Endodermal cell (in vitro differentiated cells): ENCODE measurements at places on chromosomes 5 and 9.
A peak's percentile ranks its signal among the peaks of the same experiment; 100 is the strongest.

- H3K27me3 ChIP-seq: no peaks in the 10 kb centered on the region
- H3K36me3 ChIP-seq: no peaks in the 10 kb centered on the region
- H3K4me3 ChIP-seq: no peak overlapping the region
- H3K4me1 ChIP-seq: no peaks in the 10 kb centered on the region
- H3K27ac ChIP-seq: no peak overlapping the region
Measured at GRCh38 chr5:21085791-21086190, 1097.8 kb upstream of the CDH18 start.

GRCh38 chr5:78602400-78602799 lies 46.2 kb downstream of the LHFPL2 start:
- H3K27me3 ChIP-seq: no peaks in the 10 kb centered on the region
- H3K36me3 ChIP-seq: peaks cover 60% of the 10 kb centered on the region
- no peak overlapping the region for H3K27ac ChIP-seq
- no peak overlapping the region for H3K4me3 ChIP-seq
- no peak for DNase-seq

DNA sequence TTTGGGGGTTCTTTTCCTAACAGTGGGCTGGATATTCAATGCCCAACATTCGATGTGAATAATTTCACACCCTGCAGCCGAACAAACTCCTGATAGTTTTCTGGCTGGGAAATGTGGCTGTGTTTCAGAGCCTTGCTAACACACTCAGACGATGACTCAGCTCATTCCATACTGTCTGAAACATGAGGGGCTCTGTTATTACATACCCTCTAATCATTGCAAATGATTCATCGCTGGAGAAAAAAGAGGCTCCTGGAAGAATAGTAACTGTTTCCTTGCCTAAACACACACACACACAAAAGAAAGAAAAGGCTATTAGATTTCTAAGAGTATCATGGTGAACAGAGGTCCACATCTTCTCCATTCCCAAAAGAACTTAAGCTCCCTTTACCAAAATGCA lies 75.8 kb downstream of the OXCT1 start:
- no peaks in the 10 kb centered on the region for H3K4me1 ChIP-seq
- H3K4me3 ChIP-seq: no peak overlapping the region
- peak overlapping the region; percentile 96 for H3K27ac ChIP-seq
- H3K27me3 ChIP-seq: no peaks in the 10 kb centered on the region

GRCh38 chr5:138829341-138829740 lies 45.8 kb downstream of the LRRTM2 start:
- peaks cover 86% of the 10 kb centered on the region for H3K36me3 ChIP-seq
- no peak for DNase-seq
- H3K4me3 ChIP-seq: no peak overlapping the region
- H3K27me3 ChIP-seq: no peaks in the 10 kb centered on the region
- H3K4me1 ChIP-seq: no peaks in the 10 kb centered on the region
- no peak overlapping the region for H3K27ac ChIP-seq

DNA sequence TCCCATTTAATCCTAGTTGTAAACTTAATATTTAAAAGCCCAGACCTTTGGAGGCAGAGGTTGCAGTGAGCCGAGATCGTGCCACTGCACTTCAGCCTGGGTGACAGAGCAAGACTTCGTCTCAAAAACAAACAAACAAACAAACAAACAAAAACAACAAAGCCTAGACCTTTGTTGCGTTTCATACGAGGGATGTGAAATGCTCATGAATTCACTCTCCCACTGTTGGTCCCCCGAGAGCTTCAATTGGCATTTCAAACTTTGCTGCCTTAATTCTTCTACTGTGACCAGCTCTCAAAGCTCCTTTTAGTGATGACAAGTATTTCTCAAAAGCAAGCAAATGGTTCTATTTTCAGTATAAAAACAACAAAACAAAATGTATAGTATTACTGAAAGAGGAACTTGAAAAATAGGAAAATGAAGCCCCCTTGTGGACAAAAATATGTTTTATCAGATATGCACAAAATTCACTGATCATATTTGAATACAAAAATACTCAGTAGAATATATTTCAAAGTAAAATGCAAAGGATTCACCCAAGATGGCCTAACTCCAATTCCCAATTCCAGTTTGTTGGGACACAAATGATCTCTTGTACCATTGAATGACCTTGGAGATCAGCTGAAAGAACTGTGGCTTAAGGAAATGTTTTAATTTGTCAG lies 140.4 kb downstream of the ESM1 start:
- H3K36me3 ChIP-seq: no peaks in the 10 kb centered on the region
- no peak overlapping the region for H3K27ac ChIP-seq
- H3K4me1 ChIP-seq: peaks cover 6% of the 10 kb centered on the region
- DNase-seq: no peak

GRCh38 chr9:19154135-19154612 lies 26.9 kb upstream of the PLIN2 start:
- H3K4me3 ChIP-seq: no peak overlapping the region
- H3K4me1 ChIP-seq: peaks cover 13% of the 10 kb centered on the region
- H3K36me3 ChIP-seq: no peaks in the 10 kb centered on the region

GRCh38 chr5:41213340-41213739 lies at the start of gene C6:
TSS of gene C6 (minus strand) at chr5:41213532. CDS start at chr5:41203230, 10,302 bp downstream.
- H3K27ac ChIP-seq: no peak within 1 kb of the TSS
- H3K36me3 ChIP-seq: no peaks in the 10 kb centered on the region
- no peaks in the 10 kb centered on the region for H3K4me1 ChIP-seq

DNA sequence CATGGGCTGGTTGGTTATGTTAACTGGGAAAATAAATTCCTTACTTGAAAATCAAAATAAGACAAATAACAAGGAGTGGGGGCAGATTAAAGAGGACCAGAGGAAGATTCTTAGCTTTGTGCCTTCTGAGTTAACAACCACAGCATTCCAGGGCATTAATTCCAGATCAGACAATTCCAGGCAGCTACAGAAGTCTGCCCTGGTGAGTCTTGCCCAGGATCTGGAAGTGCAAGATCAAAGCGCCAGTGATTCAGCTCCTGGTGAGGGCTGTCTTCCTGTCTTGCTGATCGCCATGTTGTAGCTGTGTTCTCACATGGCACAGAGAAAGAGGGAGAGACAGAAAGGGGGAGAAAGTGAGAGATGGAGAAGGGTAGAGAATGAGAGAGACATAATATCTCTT lies 65.6 kb downstream of the ANXA2R start:
- H3K4me3 ChIP-seq: no peak overlapping the region
- DNase-seq: no peak
- H3K4me1 ChIP-seq: no peaks in the 10 kb centered on the region
- H3K27ac ChIP-seq: no peak overlapping the region
- H3K27me3 ChIP-seq: no peaks in the 10 kb centered on the region

DNA sequence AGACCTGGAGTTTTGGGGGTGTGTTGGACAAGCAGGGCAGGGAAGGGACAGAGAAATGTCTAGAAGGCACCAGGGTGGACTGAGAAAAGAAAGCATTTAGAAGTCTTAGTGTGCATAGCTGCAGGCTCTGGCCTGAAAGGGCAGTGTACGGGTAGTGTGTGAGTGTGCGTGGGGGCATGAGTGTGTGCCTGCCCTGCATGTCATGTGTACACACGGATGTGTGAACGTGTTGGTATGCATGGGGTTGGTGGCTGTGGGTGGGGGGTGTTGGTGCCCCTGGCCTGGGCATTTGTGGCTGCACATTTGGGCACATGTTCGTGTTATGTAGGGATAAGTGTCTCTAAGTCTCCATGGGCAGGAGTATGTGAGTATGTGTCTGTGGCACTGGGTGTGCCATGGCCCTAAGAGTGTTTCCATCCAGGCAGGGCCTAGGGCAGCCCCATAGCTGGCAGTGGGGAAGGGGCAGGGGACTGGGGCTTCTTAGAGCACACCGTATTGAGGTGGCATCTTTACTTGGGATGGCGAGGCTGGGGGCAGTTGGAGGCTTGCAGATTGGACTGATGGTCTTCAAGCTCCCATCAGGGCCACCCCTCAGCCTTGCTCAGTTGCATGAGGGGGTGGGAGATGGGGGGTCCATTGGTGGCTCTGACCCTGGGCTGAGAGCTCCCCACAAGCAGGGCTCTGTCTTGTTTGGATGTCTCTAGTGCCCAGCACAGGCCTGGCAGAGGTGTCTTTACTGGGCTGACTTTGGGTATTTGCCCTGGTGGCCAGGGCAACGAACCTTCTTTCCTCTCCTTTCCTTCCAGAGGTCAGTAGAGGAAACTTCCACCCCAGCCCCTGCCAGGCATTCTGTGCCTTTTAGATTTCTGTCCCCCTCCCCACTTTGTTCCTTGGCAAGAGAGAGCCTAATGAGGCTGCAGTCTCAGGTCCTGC lies 15.0 kb downstream of the PSD2 start:
- no peaks in the 10 kb centered on the region for H3K4me1 ChIP-seq
- no peak for DNase-seq
- H3K36me3 ChIP-seq: no peaks in the 10 kb centered on the region
- peaks cover 5% of the 10 kb centered on the region for H3K27me3 ChIP-seq
- no peak overlapping the region for H3K27ac ChIP-seq
- H3K4me3 ChIP-seq: no peak overlapping the region

GRCh38 chr9:2717385-2717784 lies at the start of gene KCNV2:
TSS of gene KCNV2 (plus strand) at chr9:2717510. CDS start at chr9:2717740, 230 bp downstream.
- peaks cover 7% of the 10 kb centered on the region for H3K4me1 ChIP-seq
- no peak for DNase-seq
- no peak within 1 kb of the TSS for H3K27ac ChIP-seq
- H3K4me3 ChIP-seq: no peak within 1 kb of the TSS

DNA sequence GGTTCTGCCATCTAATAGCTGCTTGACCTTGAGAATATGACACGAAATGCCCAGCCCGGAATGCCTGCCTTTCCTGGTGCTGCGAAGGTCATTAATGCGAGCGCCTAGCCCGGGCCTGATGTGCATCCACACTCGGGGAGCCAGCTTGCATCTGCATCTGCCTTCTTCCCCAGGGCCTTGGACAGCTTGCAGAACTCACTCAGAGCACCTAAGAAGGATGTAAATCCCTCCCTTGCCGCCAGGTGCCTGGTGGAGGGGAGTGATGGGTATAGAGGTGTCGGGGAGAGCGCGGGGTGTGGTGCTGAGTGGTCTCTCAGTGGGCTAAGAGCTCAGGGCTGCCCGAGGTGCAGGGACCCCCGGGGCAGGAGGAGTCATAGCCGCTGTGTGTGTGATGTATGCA lies 127.2 kb downstream of the MRPL36 start:
- peak; percentile 78 for DNase-seq
- H3K27ac ChIP-seq: no peak overlapping the region
- H3K27me3 ChIP-seq: peaks cover 22% of the 10 kb centered on the region
- no peaks in the 10 kb centered on the region for H3K4me1 ChIP-seq
- H3K4me3 ChIP-seq: no peak overlapping the region

DNA sequence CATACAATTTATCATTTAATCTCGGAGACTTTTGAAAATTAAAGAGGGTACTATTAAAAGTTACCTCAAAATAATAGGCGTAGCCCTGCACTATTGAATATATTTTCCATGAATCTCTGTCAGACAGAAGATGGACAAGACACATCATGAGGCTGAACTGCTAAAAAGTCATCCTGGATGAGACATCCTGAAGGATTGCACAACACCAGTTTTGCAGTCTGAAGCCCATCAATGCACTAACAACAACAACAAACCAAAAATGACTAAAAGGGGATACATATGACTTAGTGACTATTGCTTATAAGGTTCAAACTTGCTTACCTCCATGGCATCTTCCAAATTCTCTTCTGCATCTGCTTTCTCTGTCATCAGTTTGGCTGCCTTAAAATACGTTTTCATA lies 15.7 kb downstream of the LMBRD2 start:
- H3K36me3 ChIP-seq: peaks cover 17% of the 10 kb centered on the region
- DNase-seq: no peak
- H3K4me1 ChIP-seq: no peaks in the 10 kb centered on the region
- no peak overlapping the region for H3K4me3 ChIP-seq
- no peak overlapping the region for H3K27ac ChIP-seq

DNA sequence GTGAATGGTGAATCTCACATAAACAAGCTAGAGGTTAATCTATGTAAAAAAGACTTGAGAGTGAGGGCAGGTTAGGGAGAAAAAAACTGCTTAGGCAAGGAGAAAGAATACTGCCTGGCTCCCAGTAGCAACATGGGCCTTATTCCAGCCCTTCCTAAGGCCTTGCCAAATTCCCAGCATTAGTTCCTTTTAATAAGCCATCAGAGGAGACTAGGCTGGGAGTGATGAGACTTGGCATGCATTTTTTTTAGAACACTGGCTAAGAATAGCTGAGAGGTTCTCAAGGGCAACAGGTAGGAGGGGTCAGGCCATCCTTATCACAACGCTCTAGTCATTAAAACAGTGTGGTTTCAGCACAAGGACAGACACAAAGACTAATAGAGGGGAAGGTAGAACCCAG lies 20.9 kb upstream of the ZBTB43 start:
- H3K27ac ChIP-seq: no peak overlapping the region
- no peaks in the 10 kb centered on the region for H3K4me1 ChIP-seq
- no peak for DNase-seq
- H3K36me3 ChIP-seq: no peaks in the 10 kb centered on the region
- no peak overlapping the region for H3K4me3 ChIP-seq

- no peaks in the 10 kb centered on the region for H3K36me3 ChIP-seq
- H3K27ac ChIP-seq: no peak overlapping the region
- no peaks in the 10 kb centered on the region for H3K27me3 ChIP-seq
- peaks cover 18% of the 10 kb centered on the region for H3K4me1 ChIP-seq
- H3K4me3 ChIP-seq: no peak overlapping the region
Measured at GRCh38 chr5:156918311-156918845, 44.6 kb downstream of the TIMD4 start.

DNA sequence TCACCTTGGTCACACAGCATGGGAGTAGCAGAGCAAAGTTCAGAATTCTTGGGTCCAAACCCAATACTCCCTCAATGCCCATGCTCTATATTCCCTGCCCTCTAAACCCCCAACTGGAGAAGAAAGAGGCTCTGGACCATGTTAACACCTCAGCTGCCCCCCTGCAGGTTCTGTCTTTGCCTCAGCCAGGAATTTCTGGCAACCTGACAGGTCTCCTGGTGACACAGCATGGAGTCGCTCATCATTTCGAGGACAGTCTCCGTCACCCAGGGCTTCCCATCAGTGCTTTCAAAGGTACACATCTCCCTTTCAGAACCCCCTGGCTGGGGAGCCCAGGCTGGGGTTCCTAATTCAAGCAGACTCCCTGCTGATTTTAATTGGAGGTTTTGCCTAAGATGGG lies 189.5 kb downstream of the BRINP1 start:
- peak; percentile 81 for DNase-seq
- no peaks in the 10 kb centered on the region for H3K4me1 ChIP-seq
- H3K36me3 ChIP-seq: no peaks in the 10 kb centered on the region
- H3K27me3 ChIP-seq: no peaks in the 10 kb centered on the region
- no peak overlapping the region for H3K27ac ChIP-seq

DNA sequence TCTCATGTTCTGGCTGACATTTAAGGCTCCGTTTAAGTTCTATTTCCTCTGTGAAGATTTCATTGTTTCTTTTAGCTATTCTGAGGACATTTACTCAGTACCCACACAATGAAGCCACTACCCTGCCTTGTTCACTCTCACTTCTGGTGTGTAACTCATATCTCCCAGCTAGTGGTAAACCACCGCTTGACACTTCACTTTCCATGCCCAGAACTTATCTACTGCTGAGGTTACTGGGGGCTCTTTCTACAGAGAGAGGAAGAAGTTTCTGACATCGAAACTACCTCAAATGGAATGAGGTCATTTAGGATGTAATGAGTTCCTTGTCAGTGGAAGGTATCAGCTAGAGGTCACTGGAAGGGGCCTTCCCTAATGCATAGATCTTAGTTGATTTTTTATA lies 501.5 kb downstream of the DMAC1 start:
- H3K27me3 ChIP-seq: no peaks in the 10 kb centered on the region
- no peak for DNase-seq
- H3K36me3 ChIP-seq: no peaks in the 10 kb centered on the region
- no peak overlapping the region for H3K27ac ChIP-seq
